ENCODE measurements at places on chromosomes 5 and 9. TPM values are rescaled to one million over a fixed set of nuclear protein-coding genes. Genes with fewer than 3 reads are reported as not detected.

Gene PHF24
- total RNA-seq = 0.05 TPM

Gene MELK
- 91.5 TPM for total RNA-seq

Gene LCN15
- total RNA-seq = not detected

Gene AHRR
- total RNA-seq = 1.2 TPM

All from A172 (cell line).